Body of pancreas (tissue), 4 donors: ENCODE measurements at places on chromosomes 2 and 18. TPM values are rescaled to one million over a fixed set of nuclear protein-coding genes. Genes with fewer than 3 reads are reported as not detected.

PPP1R1C gene
- total RNA-seq, result not detected

DNA sequence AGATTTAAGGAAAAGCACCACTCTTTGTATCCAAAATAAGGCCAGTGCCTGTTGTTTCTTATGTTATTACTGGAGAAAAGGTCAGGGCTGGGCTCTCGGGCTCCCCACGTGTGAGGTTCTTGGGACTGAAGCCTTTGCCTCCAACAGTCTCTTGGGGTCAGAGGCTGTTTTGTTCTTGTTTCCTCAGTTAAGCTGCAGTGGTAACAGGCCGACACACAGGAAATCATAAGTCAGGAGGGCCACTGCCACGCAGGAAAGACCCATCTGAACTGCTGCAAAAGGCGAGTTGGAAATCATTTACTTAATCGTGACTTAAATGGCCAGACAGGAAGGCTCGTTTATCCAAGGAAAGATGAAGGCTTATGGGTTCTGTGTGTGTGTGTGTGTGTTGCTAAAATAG, 30.3 kb upstream of the IL37 start:
- H3K27ac ChIP-seq, result no peak overlapping the region
- no peaks in the 10 kb centered on the region for H3K27me3 ChIP-seq
- no peaks in the 10 kb centered on the region for H3K4me1 ChIP-seq
- no peak overlapping the region for H3K4me3 ChIP-seq
- no peaks in the 10 kb centered on the region for H3K36me3 ChIP-seq
- DNase-seq, result no peak

- H3K27ac ChIP-seq, result no peak overlapping the region
- no peak overlapping the region for H3K4me3 ChIP-seq
- no peaks in the 10 kb centered on the region for H3K27me3 ChIP-seq
- no peak for DNase-seq
Measured at GRCh38 chr18:27556741-27557140, 371.6 kb upstream of the CHST9 start.

- peaks cover 14% of the 10 kb centered on the region for H3K4me1 ChIP-seq
- no peaks in the 10 kb centered on the region for H3K27me3 ChIP-seq
- H3K27ac ChIP-seq, result peak overlapping the region; percentile 48
Measured at GRCh38 chr18:49400398-49401072, 59.9 kb downstream of the DYM start.

KCNK3 gene
- total RNA-seq, result 10.5 TPM

GRCh38 chr2:166560022-166560421, 66.0 kb upstream of the SCN7A start:
- no peaks in the 10 kb centered on the region for H3K27me3 ChIP-seq
- DNase-seq, result no peak
- H3K4me1 ChIP-seq, result no peaks in the 10 kb centered on the region

DNA sequence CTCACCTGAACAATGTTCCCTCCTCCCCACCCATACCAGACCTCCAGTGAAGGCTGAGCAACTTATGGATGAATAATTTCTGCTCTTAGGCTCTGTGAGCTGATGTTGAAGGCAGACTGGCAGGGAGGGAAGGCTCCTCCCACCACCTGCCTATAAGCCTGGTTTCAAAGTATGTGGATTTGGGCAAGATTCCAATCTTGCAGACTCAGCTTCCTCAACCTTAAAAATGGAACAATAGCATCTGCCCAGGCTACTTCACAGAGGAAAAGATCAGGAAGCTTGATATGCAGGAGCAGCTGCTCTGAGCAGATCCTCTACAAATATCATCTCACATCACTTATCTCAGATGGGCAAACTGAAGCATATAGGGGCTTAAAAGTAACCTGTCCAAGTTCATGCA, 112.2 kb downstream of the ZFP36L2 start:
- no peak overlapping the region for H3K27ac ChIP-seq
- H3K36me3 ChIP-seq, result no peaks in the 10 kb centered on the region
- H3K4me1 ChIP-seq, result peaks cover 14% of the 10 kb centered on the region

ABCG8 gene
- not detected for total RNA-seq

DNA sequence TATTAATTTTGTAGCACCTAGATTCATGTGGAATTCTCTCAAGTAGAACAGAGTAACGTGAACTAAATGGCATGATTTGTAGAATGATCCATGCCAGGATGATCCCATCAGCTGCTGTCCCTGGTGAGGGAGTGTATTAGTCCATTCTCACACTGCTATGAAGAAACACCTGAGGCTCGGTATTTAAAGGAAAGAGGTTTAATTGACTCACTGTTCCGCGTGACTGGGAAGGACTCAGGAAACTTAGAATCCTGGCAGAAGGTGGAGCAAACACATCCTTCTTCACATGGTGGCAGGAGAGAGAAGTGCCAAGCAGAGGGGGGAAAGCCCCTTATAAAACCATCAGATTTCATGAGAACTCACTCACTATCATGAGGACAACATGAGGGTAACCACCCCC, 312.6 kb downstream of the PTPRM start:
- no peak overlapping the region for H3K27ac ChIP-seq
- no peak for DNase-seq
- H3K4me1 ChIP-seq, result peaks cover 22% of the 10 kb centered on the region
- H3K4me3 ChIP-seq, result no peak overlapping the region

- no peaks in the 10 kb centered on the region for H3K27me3 ChIP-seq
- no peak overlapping the region for H3K4me3 ChIP-seq
- H3K4me1 ChIP-seq, result peaks cover 5% of the 10 kb centered on the region
- no peaks in the 10 kb centered on the region for H3K36me3 ChIP-seq
- no peak overlapping the region for H3K27ac ChIP-seq
Measured at GRCh38 chr2:100197631-100198153, 55.3 kb upstream of the AFF3 start.

DNA sequence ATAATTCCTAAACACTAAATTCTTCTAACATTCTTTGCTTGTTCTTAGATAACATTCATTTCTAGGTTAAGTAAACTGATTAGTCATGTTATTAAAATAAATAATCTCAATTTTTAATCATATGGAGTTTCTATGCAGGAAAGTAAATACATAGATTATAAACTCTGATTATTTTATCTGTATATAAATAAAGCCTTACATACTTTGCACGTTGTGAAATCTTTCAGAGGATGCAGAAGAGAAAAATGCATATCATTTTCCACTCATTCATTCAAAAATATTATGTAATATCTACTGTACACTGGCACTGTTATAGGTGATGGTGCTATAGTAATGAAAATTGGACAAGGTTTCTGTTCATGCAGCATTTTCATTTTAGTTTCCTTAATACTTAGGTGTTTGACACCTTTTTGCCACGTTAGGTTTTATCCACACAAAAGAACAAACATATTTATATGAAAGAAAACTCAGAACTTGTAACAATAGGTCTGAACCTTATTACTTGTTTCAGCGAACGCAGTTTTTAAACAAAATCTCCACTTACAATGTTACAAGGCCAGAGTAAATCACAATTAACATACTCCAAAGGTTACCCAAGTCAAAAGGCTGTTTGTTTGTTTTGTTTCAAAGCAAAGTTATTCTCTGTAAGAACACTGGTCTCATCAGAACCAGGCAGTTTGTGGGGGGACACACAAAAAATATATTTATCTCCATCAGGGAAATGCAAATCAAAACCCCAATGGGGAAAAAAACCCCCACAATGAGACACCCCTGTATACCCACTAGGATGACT, 27.4 kb downstream of the ADAM17 start:
- no peak for DNase-seq
- no peak overlapping the region for H3K27ac ChIP-seq
- H3K4me1 ChIP-seq, result no peaks in the 10 kb centered on the region
- H3K27me3 ChIP-seq, result no peaks in the 10 kb centered on the region
- no peaks in the 10 kb centered on the region for H3K36me3 ChIP-seq
- H3K4me3 ChIP-seq, result no peak overlapping the region

DNA sequence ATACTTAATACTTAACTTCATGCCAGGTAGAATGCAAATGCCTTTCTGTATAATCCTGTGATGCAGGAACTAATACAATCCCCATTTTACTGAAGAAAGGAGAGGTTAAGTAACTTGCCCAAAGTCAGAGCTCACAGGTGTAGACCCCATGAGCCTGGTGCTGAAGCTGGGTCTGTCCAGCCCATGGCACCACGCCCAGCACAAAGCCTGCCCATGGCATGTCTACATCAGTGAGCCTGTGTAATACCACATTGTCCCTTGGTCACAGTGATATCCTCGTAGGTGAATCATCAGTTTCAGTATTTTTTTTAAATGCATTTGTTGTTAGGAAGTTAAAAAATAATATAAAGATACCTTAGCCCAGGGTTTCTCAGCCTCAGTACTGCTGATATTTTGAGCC, 69.9 kb upstream of the MCFD2 start:
- no peaks in the 10 kb centered on the region for H3K27me3 ChIP-seq
- no peak overlapping the region for H3K4me3 ChIP-seq
- no peaks in the 10 kb centered on the region for H3K36me3 ChIP-seq
- H3K27ac ChIP-seq, result peak overlapping the region; percentile 68
- no peak for DNase-seq

PCARE gene
- not detected for total RNA-seq

C2orf76 gene
- total RNA-seq, result 12.5 TPM

DNA sequence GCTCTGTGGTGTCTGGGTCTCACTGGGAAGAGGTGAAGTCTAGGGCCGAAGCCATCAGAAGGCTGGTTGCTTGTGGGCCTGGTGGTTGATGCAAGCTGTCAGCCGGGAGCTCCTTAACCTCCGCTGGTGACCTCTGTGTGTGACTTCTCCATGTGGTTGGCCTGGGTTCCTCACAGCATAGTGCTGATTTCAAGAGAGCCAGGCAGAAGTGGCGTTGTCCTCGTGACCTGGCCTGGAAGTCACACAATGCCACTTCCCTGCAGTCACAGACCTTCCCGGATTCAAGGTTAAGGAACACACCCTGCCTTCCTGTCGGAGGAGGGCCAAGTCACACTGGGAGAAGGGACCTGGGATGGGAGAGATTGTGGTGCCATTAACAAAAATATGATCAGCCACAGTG, 303.7 kb upstream of the HS6ST1 start:
- DNase-seq, result peak; percentile 52
- no peaks in the 10 kb centered on the region for H3K36me3 ChIP-seq
- H3K4me1 ChIP-seq, result no peaks in the 10 kb centered on the region

- peaks cover 4% of the 10 kb centered on the region for H3K4me1 ChIP-seq
- H3K27me3 ChIP-seq, result no peaks in the 10 kb centered on the region
- H3K36me3 ChIP-seq, result no peaks in the 10 kb centered on the region
- H3K4me3 ChIP-seq, result no peak overlapping the region
- H3K27ac ChIP-seq, result no peak overlapping the region
Measured at GRCh38 chr2:197857476-197858107, 53.2 kb downstream of the PLCL1 start.

IL1R2 gene
- total RNA-seq, result 8.0 TPM

- H3K4me3 ChIP-seq, result no peak overlapping the region
- no peak overlapping the region for H3K27ac ChIP-seq
- DNase-seq, result no peak
- H3K27me3 ChIP-seq, result no peaks in the 10 kb centered on the region
- H3K4me1 ChIP-seq, result no peaks in the 10 kb centered on the region
Measured at GRCh38 chr2:18754286-18754685, 164.9 kb upstream of the NT5C1B start.

GRCh38 chr2:41896186-41896846, 151.5 kb upstream of the PKDCC start:
- no peaks in the 10 kb centered on the region for H3K27me3 ChIP-seq
- DNase-seq, result no peak
- no peaks in the 10 kb centered on the region for H3K36me3 ChIP-seq
- no peak overlapping the region for H3K27ac ChIP-seq
- no peaks in the 10 kb centered on the region for H3K4me1 ChIP-seq

DNA sequence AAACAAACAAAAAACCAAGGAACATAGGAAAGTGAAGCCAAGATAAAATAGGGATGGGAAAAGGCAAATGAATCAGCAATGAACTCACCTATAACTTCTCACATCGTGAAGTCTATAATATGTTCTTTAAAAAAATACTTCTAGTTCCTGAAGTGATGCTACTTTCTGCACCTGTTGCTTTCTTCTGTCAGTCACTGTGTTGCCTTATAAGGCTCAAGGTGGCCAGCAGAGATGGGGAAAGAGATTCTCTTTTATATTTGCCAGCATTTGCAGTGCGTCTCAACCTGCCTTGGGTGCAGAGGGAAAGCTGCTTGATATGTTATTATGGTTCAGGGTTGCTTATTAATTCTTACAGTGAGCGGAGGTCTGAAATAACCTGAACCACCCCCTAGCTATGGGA, 14.0 kb downstream of the QPCT start:
- H3K27ac ChIP-seq, result no peak overlapping the region
- H3K27me3 ChIP-seq, result no peaks in the 10 kb centered on the region
- H3K4me1 ChIP-seq, result no peaks in the 10 kb centered on the region
- no peak for DNase-seq

GRCh38 chr2:168851674-168852320, 38.4 kb downstream of the SPC25 start:
- H3K4me1 ChIP-seq, result peaks cover 16% of the 10 kb centered on the region
- no peaks in the 10 kb centered on the region for H3K27me3 ChIP-seq
- peaks cover 2% of the 10 kb centered on the region for H3K36me3 ChIP-seq
- no peak overlapping the region for H3K27ac ChIP-seq
- DNase-seq, result no peak

SNED1 gene
- total RNA-seq, result 33.0 TPM

DNA sequence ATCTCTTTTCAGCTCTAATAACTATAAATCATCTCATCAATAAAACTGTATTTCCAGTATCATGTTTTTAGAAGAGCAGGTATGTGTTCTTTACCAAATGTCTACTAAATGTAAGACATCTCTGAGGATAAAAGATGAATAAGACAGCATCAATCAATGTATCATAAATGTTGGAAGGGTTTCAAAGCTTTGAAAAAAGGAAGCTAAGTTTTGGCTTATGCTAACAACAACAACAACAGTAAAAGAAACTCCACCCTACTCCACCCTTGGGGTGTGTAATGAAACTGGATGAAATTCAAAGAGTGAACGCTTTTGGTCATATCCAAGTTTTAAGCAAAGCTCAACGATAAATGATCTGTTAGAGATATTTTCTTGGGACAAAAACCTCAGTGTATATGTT, 17.1 kb downstream of the PRKD3 start:
- H3K27me3 ChIP-seq, result no peaks in the 10 kb centered on the region
- H3K4me3 ChIP-seq, result no peak overlapping the region
- no peak for DNase-seq
- H3K4me1 ChIP-seq, result peaks cover 13% of the 10 kb centered on the region
- H3K27ac ChIP-seq, result no peak overlapping the region

FEZ2 gene
- 12.7 TPM for total RNA-seq

CCDC148 gene
- 0.66 TPM for total RNA-seq

OTOS gene
- total RNA-seq, result not detected

DNA sequence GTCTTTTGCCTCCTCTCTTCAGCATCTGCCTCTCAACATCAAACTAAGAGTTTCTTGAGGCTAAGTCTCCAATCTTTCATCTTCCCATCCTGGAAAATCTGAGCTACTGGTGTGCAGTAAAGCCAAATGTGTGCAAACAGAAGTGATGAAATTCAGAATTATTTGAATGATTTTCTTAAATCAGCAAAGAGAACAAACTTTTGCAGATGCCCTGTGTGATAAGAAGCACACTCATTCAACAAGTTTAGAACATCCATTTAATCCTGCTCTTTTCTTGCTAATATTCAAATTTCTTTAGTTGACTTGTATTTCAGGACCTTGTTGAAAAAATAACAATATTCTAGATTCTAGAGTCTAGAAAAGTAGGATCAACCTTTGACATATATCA, 1374.9 kb upstream of the CELF4 start:
- H3K4me1 ChIP-seq, result no peaks in the 10 kb centered on the region
- no peak for DNase-seq
- no peak overlapping the region for H3K4me3 ChIP-seq
- no peaks in the 10 kb centered on the region for H3K36me3 ChIP-seq
